ENCODE measurements at places on chromosomes 2 and 18.

- DNase-seq: no peak
Measured at GRCh38 chr2:110852541-110853263, 120.3 kb downstream of the ACOXL start.

DNA sequence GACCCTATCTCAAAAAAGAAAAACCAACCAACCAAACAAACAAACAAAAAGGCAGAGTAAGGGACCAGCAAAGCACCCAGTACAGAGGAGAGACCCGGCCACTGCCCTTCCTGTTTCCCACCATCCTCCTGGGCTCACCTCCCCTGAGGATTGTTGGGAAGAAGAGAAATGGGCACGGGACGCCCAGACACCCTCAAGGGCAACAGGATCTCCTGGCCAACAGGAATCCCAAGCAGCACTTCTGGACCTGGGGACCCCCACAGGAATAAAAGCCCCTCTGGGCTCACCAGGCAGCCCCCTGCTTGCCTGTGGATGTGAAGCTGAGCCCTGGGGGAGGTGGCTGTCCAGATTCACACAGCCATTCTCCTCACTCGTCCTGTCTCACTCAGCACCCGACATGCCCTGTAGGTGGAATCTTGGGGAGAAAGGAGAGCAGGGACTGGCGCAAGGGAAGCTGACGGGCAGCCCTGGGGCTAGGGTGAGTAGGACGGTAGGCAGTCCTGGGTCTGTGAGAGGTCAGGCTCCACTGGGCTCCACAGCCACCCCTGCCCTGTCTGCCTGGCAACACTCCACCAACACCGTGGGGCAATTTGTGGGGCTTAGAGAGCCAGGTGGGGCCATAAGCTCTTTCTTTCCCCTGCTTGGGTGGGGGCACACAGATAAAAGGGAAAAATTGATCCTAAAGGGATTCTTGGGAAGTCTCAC lies 18.0 kb downstream of the KLF11 start:
- DNase-seq: peak; percentile 24

- DNase-seq: no peak
Measured at GRCh38 chr2:128836559-128837100, 518.0 kb upstream of the HS6ST1 start.

GRCh38 chr2:238423561-238424312 lies 3.0 kb upstream of the ASB1 start:
- DNase-seq: no peak

GRCh38 chr18:13414521-13414920 lies 196.0 kb downstream of the LDLRAD4 start:
- no peak for DNase-seq

DNA sequence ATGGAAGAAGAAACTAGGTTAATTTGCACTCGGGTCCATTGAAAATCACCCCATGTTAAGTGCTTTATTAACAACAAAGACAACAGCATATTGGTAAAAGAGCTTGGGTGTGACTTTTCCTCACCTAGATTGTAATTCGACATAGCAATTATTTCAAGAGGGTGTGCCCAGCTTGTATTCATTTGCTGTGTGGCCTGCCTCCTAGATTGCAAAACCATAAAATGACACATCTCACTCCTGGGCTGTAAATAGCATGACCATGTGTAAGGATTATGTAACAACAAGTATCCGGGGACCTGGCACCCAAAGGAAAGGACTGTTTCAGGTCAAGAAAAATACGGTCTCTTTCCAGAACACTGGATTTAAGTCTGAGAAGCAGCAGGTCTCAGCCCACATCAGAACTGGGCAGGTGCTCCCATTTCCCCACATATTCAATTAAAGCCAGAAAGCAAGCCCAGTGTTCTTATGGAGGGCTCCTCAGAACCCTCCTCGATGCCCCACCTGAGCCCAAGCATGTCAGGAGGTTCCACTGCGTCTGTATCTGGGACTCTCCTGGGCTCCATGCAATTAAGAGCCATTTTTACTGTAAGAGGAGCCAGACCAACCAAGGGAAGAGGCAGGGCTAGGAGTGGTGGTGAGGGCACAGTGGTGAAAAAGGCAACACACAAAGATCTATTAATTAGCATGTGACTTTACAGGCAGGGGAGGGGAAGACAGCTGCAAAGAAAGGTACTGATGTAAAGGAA lies 39.2 kb downstream of the MREG start:
- no peak for DNase-seq

DNA sequence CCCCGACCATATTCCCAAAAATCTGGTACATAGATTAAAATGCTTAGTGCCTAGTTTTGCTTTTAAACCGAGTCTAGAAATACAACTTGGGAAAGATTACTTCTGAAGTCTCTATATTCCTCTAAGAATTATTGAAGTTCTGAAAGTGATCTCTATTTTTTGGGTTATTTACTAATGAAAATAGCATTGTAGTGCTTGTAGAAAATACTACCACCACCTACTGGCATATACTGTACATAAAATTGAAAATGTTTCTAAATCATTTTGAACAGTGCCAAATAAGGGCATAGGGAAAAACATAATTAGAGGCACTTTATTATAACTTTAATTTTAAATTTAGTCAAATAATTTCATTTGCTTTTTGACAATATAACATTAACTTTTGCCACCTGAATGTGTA lies 1399.6 kb upstream of the ZEB2 start:
- DNase-seq: no peak

GRCh38 chr18:9722691-9723090 lies 14.6 kb downstream of the RAB31 start:
- DNase-seq: no peak

GRCh38 chr2:6940820-6941219 lies 23.6 kb downstream of the RNF144A start:
- DNase-seq: no peak

GRCh38 chr2:239189711-239190131 lies 211.1 kb downstream of the HDAC4 start:
- DNase-seq: no peak

GRCh38 chr2:96485350-96485749 lies 19.8 kb downstream of the NEURL3 start:
- DNase-seq: no peak

DNA sequence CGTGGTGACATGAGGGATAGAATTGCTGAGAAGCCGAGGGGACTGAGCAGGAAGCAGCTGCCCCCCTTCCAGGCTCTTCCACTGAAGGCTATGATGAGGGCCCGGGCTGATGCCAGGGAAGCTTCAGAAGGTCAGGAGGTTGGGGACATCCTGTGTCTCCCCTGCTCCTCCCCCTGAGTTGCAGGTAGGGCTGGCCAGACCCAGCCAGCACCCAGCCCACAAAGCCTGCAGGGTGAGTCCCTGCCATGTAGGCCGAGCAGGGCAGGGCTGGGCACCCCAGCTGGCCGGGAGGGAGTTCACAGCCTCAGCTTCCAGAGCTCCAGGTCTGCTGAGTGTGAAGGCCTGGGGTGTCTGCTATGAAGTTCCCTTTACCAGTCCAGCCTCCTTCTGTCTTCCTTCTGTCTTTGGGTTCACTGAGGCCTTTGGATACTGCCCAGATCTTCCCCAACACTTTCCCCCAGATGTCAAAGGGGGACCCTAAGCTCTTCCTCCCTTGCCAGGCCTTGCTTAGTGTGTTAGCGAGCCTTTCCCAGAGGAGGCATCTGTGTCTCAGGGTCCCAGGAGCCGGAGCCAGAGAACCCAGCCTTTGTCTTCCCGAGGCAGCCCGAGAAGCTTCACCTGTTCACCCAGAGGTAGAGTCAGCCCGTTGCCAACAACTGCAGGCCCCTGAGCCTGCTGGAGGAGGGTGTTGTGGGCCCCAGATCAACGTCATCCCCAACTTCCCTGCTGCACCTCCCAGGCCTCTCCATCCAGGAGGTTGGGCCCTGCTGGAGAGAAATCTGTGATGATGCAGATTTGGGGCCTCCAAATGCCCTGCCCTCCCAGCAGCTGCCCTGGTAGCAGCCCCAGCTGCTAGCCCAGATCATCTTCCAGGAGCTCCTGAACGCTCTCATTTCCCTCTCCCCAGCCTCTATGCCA lies 3.6 kb upstream of the NCL start:
- DNase-seq: no peak

GRCh38 chr2:228140934-228141528 lies 40.5 kb downstream of the SPHKAP start:
- DNase-seq: no peak

DNA sequence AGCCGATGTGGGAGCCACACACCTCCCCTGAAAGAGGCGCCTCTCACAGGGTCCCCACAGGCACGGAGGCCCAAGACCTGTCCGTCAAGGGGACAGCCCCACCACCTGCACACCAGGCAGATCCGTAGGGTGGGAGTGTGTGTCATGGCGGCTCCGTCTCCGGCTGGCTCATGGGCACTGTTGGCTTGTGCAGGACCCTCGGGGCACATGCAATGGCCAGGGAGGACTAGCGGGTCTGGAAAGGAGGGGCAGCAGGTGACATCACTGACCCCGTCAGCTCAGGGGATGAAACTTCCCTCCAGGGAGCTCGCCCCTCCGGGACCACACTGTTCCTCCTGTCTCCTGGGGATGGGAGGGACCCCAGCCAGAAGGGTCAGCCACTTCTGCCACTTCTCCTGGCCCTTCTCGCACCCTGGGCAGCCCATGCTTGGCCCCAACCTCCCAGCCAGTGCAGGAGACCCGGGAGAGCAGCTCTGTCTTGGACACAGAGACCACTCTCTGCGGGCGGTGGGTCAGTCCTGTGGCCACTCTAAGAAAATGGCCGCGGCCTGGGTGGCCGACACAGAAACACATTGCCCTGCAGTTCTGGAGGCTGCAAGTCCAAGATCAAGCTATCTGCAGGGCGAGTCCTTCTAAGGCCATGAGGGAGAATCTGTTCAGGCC lies 75.1 kb upstream of the TWIST2 start:
- DNase-seq: no peak

DNA sequence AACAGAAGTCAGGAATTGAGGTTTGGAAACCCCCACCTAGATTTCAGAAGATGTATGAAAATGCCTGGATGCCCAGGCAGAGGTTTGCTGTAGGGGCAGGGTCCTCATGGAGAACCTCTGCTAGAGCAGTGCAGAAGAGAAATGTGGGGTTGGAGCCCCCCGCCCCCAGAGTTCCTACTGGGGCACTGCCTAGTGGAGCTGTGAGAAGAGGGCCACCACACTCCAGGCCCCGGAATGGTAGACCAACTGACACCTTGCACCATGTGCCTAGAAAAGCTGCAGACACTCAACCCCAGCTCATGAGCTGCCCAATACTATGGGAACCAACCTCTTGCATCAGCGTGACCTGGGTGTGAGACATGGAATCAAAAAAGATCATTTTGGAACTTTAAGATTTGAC lies 967.0 kb upstream of the NRXN1 start:
- DNase-seq: no peak

DNA sequence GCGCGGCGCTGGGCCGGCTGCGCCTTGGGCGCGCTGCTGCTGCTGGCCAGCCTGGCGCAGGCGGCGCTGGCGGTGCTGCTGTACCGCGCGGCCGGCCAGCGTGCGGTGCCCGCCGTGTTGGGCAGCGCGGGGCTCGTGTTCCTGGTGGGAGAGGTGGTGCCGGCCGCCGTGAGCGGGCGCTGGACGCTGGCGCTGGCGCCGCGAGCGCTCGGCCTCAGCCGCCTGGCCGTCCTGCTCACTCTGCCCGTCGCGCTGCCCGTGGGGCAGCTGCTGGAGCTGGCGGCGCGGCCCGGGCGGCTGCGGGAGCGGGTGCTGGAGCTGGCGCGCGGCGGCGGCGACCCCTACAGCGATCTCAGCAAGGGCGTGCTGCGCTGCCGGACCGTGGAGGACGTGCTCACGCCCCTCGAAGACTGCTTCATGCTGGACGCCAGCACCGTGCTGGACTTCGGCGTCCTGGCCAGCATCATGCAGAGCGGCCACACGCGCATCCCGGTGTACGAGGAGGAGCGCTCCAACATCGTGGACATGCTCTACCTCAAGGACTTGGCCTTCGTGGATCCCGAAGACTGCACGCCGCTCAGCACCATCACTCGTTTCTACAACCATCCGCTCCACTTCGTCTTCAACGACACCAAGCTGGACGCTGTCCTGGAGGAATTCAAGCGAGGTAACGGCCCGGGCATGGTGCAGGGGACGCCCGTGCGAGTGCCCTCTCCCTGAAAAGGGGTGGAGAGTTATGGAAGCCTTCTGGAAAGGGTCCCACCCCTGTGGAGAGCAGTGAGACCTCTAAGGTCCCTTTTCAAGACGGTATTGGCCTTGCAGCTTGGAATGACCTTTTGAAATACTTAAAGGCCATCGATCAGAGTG lies 1.0 kb downstream of the CNNM3 start:
- DNase-seq: no peak

- DNase-seq: no peak
Measured at GRCh38 chr2:18077231-18077630, 198.8 kb downstream of the KCNS3 start.
